Uterus (tissue), 4 donors: ENCODE measurements at places on chromosomes 3 and 15. TPM values are rescaled to one million over a fixed set of nuclear protein-coding genes. Genes with fewer than 3 reads are reported as not detected.

The ALDH1L1 gene
- total RNA-seq: 11.3 TPM

The BCL2A1 gene
- total RNA-seq: 12.6 TPM

The TMEM108 gene
- not detected for total RNA-seq

The MAP4 gene
- 264 TPM for total RNA-seq

The NPHP3 gene
- total RNA-seq: 50.3 TPM

The NDN gene
- 76.3 TPM for total RNA-seq

The ANKRD63 gene
- 0.28 TPM for total RNA-seq
